ENCODE measurements at places on chromosomes 12 and 14.

- DNase-seq, result no peak
These were observed 13.8 kb downstream of the MGST1 start for GRCh38 chr12:16361142-16361783.

DNA sequence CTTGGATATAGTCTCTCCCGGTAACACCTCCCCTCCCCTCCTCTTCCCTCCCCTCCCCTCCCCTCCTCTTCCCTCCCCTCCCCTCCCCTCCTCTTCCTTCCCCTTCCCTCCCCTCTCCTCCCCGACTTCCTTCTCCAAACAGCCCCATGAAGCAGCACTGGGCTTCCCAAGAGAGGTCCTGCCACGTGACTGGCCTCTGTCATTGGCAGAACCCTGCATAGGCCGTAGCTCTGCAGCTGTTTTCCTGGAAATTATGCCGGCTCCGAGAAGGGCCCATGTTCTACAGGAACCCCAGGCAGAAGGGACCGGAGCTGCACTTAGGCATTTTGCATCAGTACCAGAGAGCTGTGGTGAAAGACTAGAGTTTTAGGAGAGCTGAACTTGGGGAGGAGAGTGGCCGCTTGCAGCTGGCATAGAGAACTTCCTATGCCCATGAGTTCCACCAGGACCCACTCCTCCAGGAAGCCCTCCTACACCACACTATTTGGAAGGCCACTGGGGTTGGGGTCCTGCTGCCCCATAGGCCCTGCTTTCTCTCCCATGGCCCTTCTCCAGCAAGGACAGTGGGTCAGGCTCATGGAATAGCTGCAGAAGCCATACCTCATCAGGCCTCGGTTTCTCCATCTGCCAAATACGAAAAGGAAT lies 5.1 kb upstream of the TNFAIP2 start:
- DNase-seq, result no peak

DNA sequence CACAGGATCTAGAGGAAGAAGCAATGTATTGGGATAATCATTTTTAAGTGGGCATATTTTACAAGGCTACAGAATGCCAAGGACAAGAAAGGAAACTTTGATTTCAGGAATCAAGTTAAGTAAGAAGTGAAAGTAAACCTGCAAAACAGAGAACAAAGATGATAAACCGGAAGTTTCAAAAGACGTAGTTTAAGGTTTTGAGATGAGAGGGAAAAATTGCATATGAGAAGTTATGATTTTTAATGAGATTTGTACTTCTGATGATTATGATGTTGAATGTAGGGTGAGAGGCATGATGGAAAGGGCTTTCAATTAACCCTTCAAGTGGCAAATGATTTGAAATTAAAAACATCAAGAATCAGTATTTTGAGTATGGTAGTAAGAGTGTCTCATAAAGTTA lies 134.9 kb downstream of the CAPZA3 start:
- DNase-seq, result no peak

- peak; percentile 66 for DNase-seq
These were observed 26.4 kb upstream of the SLC7A8 start for GRCh38 chr14:23209651-23210423.

DNA sequence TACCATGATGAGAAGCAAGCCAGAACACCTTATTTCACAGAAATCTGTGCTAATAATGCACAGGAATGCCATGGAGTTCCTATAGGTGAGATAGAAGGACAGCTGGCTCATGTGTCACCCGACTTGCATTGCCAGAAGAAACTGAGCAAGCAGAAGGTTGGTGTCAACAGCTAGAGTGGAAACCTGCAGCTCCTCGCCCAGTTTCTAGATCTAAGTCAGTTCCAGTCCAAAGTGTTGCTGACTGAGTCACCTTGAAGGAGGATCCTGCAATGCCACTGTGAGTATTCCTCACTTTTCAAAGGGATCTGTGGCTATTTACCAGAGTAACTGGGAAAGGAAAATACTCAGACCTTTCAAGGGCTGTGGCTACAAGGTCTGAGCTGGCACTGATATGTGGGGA lies 17.1 kb downstream of the CDKL1 start:
- DNase-seq, result no peak

DNA sequence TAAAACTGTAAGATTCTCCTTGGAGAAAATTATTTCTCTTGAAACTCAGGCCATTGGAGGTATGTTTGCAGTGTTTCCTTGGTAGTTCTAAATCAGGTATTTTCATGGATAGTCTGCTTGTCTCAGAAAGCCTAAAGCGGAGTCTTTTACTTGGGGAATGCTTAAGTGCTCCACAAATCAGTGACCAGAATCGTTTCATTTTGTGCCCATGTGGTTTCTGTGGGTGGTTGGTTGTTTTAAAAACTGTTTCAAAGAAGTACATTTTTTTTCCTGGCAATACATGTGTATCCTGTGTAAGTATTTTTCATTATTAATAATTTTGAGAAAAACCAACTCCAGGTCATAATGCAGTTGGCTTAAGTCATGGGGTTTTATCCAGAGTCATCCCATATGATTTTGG lies 33.6 kb downstream of the CCDC91 start:
- DNase-seq, result no peak
